ENCODE measurements at places on chromosomes 4 and X.

- DNase-seq: no peak
Observed at GRCh38 chr4:82479562-82479961, 49.2 kb downstream of the ENOPH1 start.

GRCh38 chrX:6382284-6382683 lies 152.6 kb downstream of the VCX3A start:
- no peak for DNase-seq

GRCh38 chrX:129512409-129512808 lies 10.9 kb downstream of the SMARCA1 start:
- no peak for DNase-seq

DNA sequence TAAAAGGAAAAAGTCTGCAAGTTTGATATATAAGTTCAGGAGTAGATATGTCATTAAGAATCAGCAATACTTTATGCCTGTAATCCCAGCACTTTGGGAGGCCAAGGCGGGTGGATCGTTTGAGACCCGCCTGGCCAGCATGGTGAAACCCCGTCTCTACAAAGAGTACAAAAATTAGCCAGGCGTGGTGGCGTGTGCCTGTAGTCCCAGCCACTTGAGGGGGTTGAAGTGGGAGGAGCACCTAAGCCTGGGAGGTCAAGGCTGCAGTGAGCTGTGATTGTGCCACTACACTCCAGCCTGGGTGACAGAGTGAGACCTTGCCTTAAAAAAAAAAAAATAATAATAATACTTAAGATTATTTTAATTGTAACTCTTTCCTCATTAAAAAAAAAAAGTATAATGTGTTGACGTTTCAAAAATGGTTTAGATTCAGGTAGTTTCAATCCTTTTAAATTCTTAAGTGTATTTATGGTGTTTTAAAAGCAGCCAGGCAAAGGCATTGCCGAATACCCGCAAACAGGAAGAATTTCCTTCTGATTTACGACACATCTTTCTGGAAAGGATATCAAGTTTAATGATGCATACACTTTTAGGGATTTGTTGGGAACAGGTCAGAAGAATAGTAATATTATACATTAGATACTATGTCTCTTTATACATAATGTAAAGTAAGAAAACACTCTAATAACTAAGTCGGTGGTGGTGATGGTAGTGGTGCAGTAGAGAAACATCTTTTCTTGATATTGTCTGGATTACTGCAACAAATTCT lies 80.9 kb downstream of the KDM6A start:
- DNase-seq: no peak

GRCh38 chr4:33064238-33064637 lies 2344.1 kb downstream of the PCDH7 start:
- DNase-seq: no peak

DNA sequence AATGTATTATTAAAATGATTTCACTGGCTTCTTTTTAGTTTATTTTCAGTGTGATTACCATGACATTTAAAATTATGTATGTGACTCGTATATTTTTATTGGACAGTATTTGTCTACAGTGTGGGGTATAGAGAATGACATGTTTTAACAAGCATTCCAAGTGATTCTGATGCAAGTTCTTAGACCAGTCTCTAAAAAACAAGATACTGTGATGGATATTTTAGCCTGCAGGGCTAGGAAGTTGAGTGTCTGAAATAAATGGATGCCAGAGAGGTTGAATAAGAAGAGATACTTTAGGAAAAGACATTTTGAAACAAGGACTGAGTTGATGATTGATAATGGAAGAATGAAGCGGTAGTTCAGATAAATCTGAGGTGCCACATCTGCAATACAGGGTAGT lies 3.5 kb upstream of the MAD2L1 start:
- DNase-seq: no peak

DNA sequence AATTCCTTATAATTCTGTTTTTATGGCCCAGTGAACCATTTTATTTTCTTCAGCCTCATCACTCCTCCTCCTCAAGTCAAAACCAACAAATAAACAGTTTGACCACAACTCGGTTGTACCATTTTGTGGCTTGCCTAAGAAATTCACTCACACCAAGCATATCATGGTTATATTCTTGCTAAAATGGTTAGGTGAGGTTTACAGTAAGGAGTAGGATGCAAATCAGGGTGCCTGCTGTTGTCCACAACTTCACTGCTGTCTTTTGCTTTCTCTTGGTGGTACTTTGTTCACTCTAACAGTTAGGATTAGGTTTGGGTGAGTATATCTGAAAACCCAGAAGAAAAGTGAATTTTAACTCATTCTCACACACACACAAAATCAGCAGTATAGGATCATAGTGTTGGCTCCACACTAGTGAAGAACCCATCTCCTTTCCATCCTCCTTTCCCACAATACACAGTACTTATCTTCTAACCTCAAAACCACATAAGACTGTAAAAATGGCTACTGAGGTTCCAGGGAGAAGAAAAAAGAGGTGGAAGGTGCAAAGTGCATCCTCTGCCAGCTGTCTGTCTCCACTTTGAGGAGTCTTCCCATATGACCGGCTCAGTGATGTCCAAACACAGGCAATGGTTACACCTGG lies 368.8 kb downstream of the STPG2 start:
- no peak for DNase-seq

- DNase-seq: no peak
Observed at GRCh38 chrX:137034508-137034872, 695 bp upstream of the GPR101 start.

DNA sequence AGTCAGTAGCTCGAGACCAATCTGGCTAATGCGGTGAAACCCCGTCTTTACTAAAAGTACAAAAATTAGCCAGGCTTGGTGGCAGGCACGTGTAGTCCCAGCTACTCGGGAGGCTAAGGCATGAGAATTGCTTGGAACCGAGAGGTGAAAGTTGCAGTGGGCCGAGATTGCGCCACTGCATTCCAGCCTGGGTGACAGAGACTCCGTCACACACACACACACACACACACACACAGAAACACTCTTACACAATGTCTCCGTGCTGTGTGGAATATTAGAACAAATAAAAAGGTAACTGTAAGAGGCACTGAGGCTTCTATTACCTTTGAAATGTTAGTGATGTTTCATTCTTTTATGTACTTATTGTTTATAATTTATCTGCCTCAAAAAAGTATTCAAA lies 326.6 kb downstream of the GPAT3 start:
- DNase-seq: no peak

DNA sequence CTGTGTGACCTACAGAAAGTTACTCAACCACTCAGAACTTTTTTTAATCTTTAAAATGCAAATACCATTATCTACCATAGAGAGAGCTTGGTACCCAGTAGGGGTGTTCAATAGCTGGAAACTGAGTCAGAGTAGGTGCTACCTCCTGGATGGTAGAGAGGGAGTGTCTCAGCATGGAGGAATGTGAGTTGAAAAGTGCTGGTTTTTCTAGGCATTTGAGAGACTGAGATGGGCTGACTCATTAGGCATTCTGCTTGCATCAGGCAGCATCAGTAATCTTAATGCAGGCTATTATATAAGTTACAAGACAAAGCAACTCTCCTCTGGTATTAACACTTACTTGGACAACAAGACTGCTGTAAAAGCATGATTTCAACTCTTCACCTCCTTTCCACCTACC lies 70.9 kb upstream of the ARHGEF9 start:
- no peak for DNase-seq

- DNase-seq: no peak
Observed at GRCh38 chr4:37561803-37562207, 124.4 kb downstream of the RELL1 start.

DNA sequence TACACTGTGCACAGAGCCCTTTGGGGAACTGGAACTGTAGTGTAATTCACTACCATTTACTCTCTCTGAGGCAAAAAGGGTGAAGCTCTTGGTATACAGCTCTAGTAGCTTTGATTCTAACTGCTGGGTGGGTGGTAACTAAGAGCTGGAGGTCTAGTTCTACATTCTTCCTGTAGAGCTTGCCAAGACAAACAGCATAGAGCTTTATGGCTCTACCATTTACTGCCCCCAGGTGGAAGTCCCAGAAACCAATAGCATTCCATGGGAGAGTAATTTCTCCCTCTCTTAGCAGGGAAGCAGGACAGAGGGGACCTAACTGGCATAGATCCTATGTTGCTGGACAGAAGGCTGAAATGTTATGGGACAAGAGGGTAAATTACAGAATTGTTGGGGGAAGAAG lies 26.7 kb downstream of the HDAC8 start:
- no peak for DNase-seq

- no peak for DNase-seq
Observed at GRCh38 chrX:124421898-124422655, 75.7 kb downstream of the SH2D1A start.

GRCh38 chr4:48539597-48539996 lies 49.5 kb downstream of the ZAR1 start:
- DNase-seq: no peak

DNA sequence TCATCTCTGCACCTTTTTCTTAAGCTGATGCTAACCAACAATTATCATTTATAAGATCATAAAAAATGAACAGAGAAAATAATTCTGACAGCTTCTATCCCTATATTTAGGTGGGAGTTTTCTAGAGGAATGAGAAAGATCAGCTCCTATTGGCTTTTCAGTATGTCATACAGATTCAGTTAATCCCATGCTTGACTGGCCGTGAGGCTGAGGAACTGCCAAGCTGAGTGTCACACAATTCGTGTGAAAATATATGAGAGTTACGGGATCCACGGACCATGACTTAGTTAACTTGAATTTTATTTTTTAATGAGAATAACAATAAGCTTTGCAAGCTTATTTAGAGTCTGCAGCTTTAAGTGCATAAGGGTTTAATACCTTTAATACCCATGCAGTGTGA lies 37.5 kb downstream of the PHEX start:
- no peak for DNase-seq
